Inflammatory macrophage treated with lipopolysaccharide for 4 hours (primary cell): ENCODE measurements at places on chromosomes 1 and 21.

- DNase-seq, result no peak
Measured at GRCh38 chr21:45962531-45963231, 18.9 kb upstream of the COL6A1 start.

DNA sequence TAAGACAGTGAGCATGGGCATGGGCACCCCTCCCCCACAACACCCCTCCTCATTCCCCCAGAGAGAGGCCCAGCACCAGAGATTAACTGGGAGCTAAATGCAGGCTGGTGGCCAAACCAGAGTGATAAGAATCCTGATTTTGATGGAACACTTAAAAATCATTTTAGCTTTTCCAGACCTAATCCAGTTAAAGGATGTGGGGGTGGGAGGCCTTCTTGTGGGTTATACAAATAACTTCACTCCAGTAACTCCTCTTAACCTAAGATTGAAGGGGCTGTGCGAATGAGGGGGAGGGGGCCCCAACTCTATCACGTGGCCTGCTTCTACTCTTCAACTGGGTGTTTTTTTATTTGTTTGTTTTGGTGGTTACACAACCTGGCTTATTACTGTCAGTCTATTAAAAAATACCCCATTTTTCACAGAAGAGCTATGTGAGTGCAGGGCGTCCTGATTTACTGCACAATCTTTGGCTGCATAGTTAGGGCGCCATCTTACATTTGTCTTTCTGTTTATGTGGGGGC is 398.1 kb upstream of the LYPLAL1 start:
- no peak for DNase-seq

GRCh38 chr1:212655668-212656440 is 43.8 kb downstream of the BATF3 start:
- DNase-seq, result no peak

GRCh38 chr1:64942675-64943074 is 23.7 kb downstream of the JAK1 start:
- peak; percentile 43 for DNase-seq

GRCh38 chr1:110676970-110677369 is 2.2 kb upstream of the KCNA3 start:
- DNase-seq, result no peak

- no peak for DNase-seq
Measured at GRCh38 chr1:37038227-37039093, 4.1 kb upstream of the GRIK3 start.

- no peak for DNase-seq
Measured at GRCh38 chr1:29785137-29785527, 548.8 kb downstream of the PTPRU start.

- DNase-seq, result no peak
Measured at GRCh38 chr21:42624095-42624790, 29.2 kb upstream of the PDE9A start.

DNA sequence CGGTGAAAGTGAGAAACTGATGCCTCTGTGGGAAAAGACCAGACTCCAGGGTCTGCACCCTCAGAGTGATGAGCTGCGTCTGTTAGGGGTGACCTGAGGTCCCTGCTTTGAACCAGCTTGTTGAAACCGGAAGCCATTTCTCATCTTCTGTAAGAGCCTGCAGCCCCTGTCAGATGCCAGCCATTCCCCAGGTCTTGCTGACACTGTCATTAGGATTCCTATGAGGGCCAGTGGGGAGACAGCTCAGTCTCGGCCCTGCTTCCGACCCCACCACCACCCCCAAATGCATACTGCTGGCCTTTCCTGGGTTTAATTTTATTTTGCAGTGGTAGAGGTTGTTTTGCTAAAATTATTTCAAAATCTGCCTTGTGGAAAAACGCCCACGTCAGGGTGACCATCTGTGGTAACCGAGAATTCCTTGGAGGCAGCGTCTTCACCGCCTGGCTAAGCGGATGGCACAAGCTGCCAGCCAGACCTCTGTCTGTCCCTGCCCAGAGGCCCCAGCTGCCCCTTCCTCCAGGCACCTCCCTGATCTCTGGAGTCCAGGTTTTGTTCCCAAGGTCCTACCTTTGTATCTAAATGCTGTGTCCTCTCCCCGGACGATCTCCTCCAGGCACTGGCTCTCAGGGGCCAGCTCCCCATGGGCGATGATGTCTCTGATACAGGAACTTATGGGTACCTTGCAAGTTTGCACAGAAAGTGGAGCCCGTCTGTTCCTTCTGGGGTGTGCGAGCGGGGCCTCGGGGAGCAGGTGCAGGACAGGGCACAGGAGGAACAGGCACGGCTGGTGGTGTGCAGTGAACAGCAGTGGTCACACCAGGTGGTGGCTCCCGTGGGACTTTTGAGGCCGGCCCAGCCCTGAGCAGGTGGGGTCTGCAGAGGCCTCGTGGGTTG is 49.9 kb downstream of the PRKCZ start:
- no peak for DNase-seq

- DNase-seq, result no peak
Measured at GRCh38 chr1:2533365-2533764, 3.3 kb upstream of the HES5 start.

DNA sequence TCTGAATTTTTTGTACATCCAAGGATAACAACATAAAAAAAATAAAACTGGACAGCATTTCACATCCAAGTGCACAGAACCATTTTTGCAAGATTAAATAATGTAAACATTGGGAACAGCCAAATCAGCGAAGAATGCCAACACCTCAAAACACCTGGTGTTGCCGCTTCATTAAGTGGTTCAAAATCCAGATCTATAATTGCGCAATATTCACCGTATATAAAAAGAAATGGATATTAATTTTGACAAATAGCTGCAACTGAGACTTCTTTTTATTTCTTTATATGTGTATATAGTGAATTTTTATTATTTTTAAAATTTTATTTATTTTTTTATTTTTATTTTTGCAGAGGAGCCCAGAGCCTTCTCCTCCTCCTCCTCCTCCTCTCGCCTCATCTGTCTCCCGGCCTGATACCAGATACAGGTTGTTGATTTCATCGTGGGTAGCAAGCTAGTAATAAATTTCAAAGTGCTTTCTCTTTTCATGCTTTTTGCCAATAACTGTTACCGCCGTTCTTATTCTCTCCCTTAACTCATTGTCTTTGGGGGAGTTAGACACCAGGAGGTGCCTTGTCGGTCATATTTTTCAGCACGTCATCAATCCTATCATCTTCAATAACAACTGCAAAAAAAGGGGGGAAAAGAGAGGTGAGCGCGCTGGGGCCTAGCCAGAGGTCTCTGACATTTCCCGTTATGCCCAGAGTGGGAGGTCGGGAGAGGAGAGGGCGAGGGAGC is 2.7 kb downstream of the CAMK2N1 start:
- DNase-seq, result no peak

- DNase-seq, result no peak
Measured at GRCh38 chr1:51581238-51581637, 35.7 kb upstream of the OSBPL9 start.

DNA sequence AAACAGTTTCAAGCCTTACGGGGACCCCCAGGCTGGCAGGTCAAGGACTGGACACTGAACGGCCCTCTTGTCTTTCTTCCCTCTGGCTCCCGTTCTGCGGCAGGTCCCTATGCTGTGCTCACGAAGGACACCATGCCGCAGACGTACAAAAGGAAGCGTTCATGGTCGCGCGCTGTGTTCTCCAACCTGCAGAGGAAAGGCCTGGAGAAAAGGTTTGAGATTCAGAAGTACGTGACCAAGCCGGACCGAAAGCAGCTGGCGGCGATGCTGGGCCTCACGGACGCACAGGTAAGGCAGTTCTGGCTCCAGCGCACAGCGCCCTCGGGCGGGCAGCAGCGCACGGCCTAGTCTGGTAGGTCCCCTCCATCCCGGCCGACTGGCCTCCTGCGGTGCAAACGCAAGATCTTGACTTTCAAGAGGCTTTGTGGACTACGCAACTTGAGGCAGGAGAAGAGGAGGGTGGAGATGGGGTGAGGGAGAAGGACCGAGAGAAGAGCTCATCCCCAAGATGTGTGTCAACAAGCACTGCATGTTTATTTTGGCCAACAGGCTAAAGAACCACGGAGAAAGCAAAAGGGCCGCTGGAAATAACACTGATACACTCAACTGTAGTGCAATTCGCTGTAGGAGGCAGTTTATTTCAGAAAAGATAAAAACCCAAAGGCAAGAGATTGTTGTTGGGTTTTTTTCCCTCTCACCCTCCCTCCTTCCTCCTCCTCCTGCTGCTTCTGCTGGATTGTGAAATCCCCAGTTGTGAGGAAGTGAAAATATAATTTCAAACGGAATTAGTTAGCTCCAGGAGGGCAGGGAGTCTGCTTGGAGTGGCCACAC is 3.0 kb downstream of the HLX start:
- DNase-seq, result peak; percentile 89

- DNase-seq, result peak; percentile 51
Measured at GRCh38 chr21:36125512-36126207, 9.2 kb upstream of the CBR3 start.

GRCh38 chr1:207828485-207829158 is 76.8 kb downstream of the CD46 start:
- peak; percentile 94 for DNase-seq

DNA sequence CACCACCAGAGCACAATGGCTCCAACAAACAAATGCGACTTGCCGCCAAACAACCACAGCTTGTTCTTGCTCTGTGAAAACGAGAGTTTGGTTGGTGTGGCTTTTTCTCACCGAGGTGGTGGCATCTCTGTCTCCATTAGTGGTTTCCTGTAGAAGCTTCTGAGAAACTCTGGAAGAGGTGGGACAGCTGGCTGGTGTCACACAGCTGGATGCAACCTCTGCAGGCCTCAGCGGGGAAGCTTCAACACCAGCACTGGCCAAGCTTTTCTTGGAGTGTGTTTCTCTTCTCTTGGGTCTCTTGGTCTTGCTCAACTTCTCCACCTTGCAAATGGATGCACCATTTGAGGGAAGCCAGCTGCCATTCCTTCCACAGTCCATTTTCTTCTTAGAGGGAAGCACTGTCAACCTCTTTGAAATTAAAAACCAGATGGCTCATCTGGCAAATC is 124.8 kb downstream of the KCNN3 start:
- no peak for DNase-seq

DNA sequence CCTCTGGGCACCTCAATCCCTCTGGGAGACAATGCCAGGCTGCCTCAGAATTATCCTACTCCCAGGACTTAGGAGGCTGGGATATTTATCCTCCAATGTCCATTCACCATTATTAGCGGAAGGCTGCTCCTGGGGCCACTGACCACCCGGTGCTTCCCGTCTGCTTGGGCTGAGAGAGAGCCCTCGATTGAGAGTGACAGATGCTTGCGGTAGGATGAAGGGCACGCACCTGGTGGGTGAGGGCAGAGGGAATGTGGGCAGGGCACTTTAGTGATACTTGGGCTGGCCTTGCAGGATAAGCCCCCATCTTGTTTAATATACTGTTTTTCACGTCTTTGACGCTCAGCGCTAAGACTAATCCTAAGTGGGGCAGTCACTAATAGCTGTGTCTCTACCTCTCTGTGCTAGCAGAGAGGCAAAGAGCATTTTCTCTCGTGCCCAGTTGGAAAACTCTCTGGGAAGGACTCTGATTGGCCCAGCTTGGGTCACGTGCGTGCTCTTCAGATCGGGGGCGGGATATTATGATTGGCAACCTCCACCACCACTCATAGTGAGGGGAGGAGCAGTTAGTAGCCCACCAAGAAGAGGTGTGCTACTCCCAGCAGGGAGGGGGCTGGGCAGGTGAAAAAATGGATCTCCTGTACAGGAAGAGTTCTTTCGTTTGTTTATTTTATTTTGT is 10.6 kb upstream of the PARS2 start:
- DNase-seq, result no peak

DNA sequence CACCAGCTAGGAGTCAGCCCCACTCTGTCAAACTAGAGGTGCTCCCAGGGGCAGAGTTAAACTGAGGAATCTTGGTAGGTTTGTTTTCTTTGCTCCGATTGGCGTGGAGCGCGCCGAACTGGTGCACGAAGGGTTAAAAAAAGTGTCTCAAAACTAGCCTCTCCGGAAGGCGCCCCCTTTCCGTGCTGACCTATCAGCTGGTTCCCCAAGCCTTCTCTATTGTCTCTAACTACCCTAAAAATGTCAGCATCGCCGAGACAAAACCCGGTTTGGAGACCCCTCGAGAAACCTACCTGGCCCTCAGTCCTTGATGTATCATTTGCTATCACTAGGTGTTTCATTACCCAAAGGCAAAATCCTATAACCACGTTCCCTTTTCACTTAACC is 2.2 kb downstream of the TGFB2 start:
- DNase-seq, result no peak

DNA sequence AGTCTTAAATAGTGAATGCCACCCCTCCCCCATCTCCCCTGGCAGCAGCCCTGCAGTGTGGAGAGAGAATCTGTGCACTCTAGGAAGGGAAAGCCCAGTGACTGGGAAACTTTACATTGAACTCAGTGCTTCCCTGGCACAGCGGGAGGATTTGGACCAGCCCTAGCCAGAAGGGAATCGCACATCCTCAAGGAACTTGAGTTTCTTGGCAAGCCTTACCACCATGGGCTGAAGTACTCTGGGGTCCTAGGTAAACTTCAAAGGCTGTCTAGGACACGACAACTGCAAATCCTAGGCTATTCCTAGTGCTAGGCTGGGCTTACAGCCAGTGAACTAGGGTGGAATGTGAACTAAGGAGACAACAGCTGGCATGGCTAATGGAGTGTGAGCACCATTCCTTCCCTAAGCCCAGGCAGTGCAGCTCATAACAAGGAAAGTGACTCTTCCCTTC is 88.3 kb downstream of the COL24A1 start:
- DNase-seq, result no peak

- no peak for DNase-seq
Measured at GRCh38 chr1:157626099-157626498, 28.2 kb upstream of the FCRL4 start.

- DNase-seq, result peak; percentile 60
Measured at GRCh38 chr1:183622884-183623785, 12.4 kb downstream of the ARPC5 start.
